ENCODE measurements at places on chromosomes 11 and 22. TPM values are rescaled to one million over a fixed set of nuclear protein-coding genes. Genes with fewer than 3 reads are reported as not detected.

Gene DDX25
- not detected for total RNA-seq

GRCh38 chr11:31598454-31598853 is 88.9 kb downstream of the ELP4 start:
- no peak overlapping the region for H3K27ac ChIP-seq
- H3K4me1 ChIP-seq, result no peaks in the 10 kb centered on the region
- DNase-seq, result no peak
- H3K27me3 ChIP-seq, result no peaks in the 10 kb centered on the region

GRCh38 chr22:39418696-39419095 is 19.1 kb downstream of the TAB1 start:
- no peak overlapping the region for H3K4me3 ChIP-seq
- H3K27ac ChIP-seq, result no peak overlapping the region
- DNase-seq, result no peak
- no peaks in the 10 kb centered on the region for H3K27me3 ChIP-seq
- no peaks in the 10 kb centered on the region for H3K4me1 ChIP-seq

GRCh38 chr22:35889071-35889470 is 139.6 kb downstream of the RBFOX2 start:
- DNase-seq, result no peak
- H3K4me1 ChIP-seq, result peaks cover 23% of the 10 kb centered on the region
- no peaks in the 10 kb centered on the region for H3K36me3 ChIP-seq
- no peak overlapping the region for H3K27ac ChIP-seq
- no peaks in the 10 kb centered on the region for H3K27me3 ChIP-seq
- H3K4me3 ChIP-seq, result no peak overlapping the region

DNA sequence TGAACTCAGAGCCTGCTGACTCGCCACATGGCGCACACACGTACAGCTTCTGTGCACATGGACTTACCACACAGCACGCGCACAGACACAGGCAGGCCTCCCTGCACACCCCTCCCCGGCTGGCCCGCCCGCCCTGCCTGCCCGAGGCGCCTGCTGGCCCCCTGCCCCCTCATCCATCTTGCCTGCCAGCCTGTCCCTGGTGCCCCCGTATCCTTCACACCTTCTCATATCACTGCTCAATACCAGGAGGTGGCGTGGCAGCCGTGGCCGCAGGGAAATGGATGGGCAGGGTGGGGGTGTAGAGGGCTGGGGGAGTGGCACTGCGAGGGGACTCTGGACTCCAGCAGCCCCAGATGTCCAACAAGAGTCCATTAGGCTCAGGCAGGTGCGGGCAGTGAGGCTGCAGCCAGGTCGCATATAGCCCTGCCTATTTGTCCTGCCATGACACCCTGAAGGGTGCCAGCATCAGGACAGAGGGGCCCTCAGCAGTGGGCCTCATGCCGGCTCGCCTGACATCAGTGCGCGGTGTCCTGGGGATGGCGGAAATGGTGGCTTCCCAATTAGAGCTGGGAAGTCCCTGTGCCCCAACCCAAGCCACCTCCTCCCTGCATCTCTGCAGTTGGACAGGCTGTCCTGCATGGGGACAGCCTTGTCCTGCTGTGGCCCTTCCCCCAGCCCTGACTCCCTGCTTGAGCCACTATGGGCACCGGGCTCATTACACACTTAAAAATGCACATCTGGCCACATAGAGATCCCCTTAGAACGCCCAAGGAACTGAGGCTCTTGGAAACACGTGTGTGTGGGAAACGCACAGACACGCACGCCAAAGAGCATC is 2.0 kb upstream of the TBX10 start:
- no peaks in the 10 kb centered on the region for H3K36me3 ChIP-seq
- DNase-seq, result no peak
- H3K27ac ChIP-seq, result no peak overlapping the region
- H3K4me3 ChIP-seq, result no peak overlapping the region
- no peaks in the 10 kb centered on the region for H3K27me3 ChIP-seq

Measured in PC-3 (cell line).